MM.1S (cell line): ENCODE measurements at places on chromosomes 7 and 10.

- DNase-seq, result no peak
These were observed 473.8 kb downstream of the KCNMA1 start for GRCh38 chr10:77163670-77164348.

GRCh38 chr7:47534322-47535034 lies 47.4 kb downstream of the TNS3 start:
- DNase-seq, result no peak

DNA sequence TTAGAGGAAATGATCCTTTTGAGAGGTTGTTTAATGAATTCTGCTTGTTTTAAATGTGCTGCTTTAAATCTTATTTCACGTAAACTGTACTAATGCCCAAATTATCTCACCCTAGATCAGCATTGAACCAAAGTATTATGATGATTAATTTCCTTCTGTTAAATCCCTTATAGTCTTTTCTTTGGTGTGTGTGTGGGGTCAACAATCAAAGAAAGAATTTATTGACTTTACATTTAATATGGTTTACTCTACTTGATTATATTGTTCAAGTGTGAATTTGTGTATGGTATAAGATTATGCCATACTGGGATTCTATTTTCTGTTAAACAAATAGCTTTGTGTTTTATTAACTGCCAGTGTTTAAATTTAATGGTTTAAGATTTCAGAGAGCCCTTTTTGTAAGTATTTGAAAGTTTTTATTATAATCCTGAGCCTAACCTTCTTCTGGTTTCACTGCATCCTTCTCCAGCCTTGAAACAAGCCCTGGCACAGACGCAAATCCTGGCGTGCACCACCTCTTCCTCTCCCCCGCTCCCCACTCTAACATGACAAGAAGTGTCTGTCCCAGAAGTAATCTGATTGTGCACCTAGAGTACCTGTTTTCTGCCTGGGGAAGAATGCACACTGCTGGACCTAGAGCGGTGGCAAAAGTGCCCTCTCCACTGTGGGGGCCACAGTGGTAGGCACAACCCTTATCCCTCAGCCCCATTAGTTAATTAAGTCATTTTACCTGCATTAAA lies 70.6 kb downstream of the KAT6B start:
- no peak for DNase-seq

DNA sequence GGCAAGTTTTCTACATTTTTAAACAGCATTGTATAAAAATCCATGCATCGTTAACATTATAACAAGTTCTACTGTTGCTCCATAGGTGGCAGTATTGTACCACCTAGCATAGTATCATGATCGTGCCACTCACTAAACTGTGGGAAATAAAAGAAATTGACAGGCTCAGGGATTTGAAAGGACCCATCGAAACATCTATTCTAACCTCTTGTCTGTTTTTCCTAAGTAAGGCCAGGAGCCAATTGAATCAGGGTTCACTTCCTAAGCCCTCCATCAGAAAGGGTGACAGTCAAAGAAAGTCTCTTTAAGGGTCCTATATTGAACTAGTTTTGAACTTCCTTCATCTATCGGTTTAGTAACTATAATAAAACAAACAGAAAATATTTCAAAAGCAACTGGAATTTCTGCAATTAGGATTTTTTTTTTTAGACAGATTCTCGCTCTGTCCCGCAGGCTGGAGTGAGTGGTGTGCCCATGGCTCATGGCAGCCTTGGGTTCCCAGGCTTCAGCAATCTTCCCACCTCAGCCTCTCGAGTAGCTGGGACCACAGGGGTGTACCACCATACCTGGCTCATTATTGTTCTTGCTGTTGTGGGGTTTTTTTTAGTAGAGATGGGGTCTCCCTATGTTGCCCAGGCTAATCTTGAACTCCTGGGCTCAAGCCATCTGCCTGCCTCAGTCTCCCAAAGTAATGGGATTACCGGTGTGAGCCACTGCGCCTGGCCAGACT lies 9.4 kb downstream of the HACD1 start:
- DNase-seq, result peak; percentile 46

DNA sequence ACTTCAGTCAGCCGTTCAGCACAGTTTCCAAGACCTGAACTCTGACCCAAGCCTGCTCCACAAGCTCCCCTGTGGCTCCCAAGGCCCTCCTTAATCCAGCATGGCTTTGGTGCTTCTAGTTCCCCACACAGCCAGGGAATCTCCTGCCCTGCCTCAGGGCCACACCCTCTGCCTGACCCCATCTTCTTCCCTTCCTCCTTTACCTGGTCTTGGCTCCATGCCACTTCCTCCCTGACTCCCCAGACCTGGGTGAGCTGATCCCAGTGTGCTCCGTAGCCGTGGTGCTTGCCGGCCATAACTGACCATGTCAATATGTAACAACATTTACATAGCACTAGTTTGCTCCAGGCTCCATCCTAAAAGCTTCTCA lies 20.0 kb downstream of the TMEM273 start:
- no peak for DNase-seq

DNA sequence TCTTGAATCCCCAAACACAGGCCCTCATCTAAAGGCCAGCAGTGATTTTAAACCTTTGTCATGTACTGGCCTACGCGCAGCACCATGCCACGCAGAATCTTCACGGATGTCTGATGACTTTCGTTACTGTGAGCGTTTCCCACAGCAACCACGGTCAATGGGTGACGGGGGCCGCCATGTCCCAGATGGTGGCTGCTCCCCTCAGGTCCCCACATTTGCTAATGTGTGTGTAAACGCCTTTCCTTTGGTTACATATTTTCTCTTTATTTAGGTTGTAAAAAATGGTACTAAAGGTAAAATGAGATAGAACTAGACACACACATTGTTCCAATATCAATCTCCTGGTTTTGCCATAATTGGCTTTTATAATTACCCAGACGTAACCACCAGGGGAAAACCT lies 551.8 kb downstream of the DNAJB6 start:
- DNase-seq, result no peak

DNA sequence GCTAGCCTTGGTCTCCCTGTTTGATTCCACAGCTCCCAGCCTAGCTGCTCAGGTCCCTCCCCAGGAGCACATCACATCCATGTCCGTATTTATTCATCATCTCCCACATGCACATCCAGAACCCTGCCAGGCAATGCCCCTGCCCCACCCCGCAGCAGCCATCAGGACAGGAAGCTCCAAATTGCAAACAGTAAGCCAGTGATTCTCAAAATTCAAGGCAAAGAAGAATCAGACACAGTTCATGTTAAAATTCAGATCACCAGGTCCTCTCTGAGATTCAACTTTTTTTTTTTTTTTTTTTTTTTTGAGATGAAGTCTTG lies 17.7 kb downstream of the LRRC20 start:
- DNase-seq, result no peak

DNA sequence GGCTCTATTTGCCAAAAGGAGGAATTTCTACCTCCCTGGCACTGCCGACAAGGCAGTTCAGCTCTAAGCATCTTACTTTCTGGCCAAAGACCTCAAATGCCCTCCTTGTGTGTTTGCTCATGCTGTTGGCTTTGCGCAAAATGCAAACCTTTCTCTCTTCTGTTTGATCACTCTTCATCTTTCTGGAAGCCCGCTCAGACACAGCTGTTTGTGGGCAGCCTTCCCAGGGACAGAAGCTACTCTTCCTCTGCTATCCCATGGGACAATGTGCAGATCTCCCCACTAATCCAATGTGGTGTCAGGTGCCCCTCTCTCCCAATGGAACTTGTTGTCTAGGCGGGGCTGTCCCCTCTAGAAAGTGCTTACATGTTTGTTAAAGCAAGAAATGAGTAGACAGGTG lies 278.7 kb downstream of the CCSER2 start:
- no peak for DNase-seq

DNA sequence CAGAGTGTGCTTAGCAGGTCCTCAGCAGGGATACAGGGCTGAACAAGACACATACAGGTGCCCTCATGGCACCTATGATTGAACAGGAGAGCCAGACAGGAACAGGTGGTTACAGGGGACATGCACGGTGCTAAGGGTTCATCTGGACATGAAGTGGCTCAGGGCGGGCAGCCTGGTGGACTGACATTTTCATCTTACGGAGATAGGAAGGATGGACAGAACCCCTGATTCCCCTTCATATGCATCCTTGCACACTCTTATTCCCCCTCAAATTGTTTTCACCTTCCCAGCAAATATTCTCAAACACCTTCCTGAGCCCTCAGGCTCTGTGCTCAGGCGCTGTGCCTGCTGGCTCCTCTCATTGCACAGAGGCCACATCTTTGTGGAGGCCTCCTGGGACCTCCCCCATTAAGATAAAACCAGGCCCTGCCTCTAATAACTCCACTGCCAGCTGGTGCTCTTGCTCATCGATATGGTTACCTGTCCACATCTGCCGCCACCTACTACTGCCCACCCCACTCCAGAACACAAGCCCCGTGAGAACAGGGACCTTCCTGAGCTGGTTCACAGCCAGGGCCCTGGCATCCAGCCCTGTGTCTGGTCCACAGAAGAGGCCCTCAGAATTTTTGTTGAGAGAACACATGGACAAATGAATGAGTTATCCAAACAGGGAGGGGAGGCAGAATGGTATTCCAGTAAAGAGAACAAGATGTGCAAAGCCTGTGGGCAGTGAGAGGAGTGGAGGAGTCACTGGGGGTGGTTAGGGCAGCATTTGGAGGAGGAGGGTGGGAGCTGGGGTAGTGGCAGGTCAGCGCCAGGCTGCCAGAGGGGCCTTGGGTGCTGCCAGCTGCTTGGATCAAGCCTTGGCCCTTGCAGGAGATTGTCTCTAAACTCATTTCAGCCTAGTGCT lies 68.9 kb upstream of the AQP1 start:
- no peak for DNase-seq

DNA sequence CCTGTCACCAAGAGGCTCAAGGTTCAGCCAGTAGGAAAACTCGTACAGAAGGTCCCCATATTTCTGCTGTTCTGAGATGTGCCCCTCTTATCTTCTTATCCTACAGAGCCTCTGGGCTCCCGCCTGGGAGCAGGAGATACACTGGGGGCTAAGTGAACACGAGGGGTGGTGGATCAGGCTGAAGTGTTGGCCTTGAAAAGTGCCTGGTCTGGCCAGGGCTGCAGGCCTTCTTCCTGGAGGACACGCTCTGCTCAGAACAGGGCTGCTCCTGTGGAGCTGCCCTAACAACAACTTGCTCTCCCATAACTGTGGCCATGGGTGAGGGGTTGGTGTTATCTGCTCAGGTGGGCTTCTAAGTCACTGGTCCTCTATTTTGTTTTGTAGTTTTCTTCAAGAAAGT lies 33.7 kb downstream of the C10orf120 start:
- DNase-seq, result no peak

DNA sequence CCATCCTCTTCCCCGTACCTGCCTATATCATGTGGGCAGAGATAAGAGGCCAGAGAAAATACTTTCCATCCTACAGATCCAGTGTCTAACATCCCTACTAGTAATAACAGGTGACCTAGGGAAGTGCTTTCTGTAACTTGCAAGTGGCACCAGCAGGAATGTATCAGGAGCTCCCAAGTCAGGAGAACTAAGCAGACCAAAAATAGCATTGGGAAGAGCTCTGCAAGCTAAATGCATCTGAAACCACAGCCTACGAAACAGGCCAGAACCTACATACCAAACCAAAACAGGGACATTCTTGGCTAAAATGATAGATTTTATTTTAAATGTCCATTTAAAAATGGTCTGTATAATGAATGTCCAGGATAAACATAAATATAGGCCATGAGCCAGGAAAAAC lies 680.8 kb downstream of the PHTF2 start:
- DNase-seq, result no peak

GRCh38 chr7:121046893-121047468 lies 58.5 kb downstream of the CPED1 start:
- DNase-seq, result no peak

DNA sequence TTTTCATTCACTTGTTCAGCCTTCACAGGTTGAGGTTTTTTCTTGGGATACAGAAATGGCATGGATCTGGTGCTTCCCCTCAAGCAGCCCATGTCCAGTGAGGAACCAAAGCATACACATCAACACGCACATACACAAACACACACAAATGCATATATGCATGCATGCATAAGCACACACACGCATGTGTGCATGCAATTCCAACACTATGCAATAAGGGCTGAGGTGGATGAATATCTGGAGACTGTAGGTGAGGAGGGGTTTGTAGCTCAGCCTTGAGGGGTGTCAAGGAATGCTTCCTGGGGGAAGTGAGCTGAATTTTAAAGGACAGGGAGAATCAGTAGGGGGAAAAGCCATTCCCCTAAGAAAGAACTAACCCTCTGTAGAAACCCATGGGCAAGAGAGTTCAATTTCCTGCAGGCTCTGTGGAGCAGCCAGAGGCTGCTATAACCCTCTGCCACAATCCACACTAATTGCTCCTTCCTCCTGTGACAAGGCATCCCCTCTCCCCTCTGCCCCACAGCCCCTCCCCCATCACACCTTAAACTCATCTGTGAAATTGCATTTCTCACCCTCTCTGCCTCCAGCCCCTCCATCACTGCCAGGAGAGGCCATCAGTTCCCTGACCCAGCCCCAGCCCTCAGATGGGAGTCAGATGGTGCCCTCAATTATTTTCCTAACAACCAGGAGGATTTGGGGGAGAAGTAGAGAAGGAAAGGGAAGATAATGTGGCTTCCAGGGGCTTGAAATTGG lies 316.4 kb downstream of the RPS24 start:
- DNase-seq, result no peak

DNA sequence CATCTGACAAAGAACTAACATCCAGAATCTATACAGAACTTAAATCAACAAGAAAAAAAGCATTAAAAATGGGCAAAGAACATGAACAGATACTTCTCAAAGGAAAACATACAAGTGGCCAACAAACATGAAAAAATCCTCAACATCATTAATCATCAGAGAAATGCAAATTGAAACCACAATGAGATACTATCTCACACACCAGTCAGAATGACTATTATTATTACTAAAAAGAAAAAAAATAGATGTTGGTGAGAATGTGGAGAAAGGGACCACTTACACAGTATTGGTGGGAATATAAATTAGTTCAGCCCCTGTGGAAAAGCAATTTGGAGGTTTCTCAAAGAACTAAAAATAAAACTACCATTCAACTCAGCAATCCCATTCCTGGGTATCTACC lies 89.1 kb upstream of the ADO start:
- DNase-seq, result no peak

GRCh38 chr7:32677593-32677992 lies 182.3 kb downstream of the AVL9 start:
- no peak for DNase-seq

DNA sequence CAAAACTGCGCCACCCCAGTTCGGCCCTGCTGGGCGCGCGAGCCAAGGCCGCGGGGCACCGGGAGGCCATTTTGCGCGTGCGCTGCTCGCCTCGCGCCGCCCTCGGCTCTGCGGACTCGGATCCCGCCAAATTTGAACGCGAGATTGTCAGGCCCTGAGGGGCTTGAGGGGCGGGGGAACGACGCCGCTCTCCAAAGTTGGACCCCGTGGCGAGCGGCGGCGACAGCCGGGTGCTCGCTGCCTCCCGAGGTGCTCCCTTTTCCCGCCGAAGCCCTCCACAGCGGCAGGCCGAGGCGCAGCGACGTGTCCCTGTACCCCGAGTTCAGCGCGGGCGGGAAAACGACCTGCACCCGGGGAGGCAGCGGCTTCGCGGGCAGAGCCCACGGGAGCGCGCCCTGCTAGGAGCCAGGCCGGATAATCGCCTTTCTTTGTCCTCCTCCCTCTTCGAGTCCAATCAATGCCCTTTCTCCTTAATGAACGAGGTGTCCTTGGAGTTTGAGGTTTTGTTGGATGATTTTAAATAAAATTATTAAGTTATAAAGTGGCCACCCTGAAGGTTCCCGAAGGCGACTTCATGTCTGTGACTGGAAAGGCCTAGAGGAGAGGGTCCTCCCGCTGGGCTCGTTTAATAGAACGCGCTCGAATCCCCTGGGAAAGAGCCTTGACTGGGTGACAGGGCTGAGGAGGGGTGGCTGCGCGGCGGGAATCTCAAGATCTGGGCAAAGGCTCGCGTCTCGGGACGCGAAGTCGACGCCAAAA lies 10.7 kb upstream of the SPAG6 start:
- DNase-seq, result no peak

GRCh38 chr10:100993986-100994708 lies 5.5 kb upstream of the LZTS2 start:
- peak; percentile 5 for DNase-seq
